Hepatocyte (in vitro differentiated cells): ENCODE measurements at places on chromosomes 1 and 21. TPM values are rescaled to one million over a fixed set of nuclear protein-coding genes. Genes with fewer than 3 reads are reported as not detected.

Gene LYPD8
- polyA plus RNA-seq = not detected in 2 replicates

GRCh38 chr1:24874611-24875234 lies 55.4 kb downstream of the RUNX3 start:
- no peak for DNase-seq

DNA sequence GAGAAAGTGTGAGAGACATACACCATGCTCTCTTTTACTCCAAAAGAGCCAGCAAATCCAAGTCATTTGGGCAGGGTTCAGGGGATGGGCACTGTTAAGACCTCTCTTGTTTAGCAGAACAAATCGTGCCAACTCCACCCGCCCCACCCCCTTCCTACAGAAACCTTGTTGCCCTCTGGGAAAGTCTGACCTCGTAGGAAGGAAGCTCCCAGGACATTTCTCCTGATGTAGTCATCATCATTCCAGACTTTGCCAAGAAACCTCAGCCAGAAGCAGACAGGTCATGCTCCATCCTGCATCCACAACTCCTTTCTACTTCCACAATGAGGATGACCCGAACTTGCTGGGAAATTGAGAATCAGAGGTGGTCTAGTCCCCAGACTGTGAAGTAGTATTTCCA lies 57.7 kb downstream of the UBE2T start:
- peak; percentile 18 for DNase-seq

Gene S100B
- not detected in 2 replicates for polyA plus RNA-seq

GRCh38 chr1:9078015-9078751 lies 8.7 kb upstream of the SLC2A5 start:
- DNase-seq = no peak
